ENCODE measurements at places on chromosomes 13 and 19.

- DNase-seq = no peak
Measured at GRCh38 chr19:46408664-46409039, 4.7 kb downstream of the CCDC8 start.

- DNase-seq = no peak
Measured at GRCh38 chr13:31968473-31968872, 63.1 kb upstream of the FRY start.

GRCh38 chr13:71722206-71722605 is 144.8 kb downstream of the DACH1 start:
- no peak for DNase-seq

GRCh38 chr19:41192574-41193429 is at the start of gene CYP2S1:
Gene CYP2S1, plus strand, starts transcription at chr19:41193219. Its CDS starts 46 bp downstream, at chr19:41193265.
- DNase-seq = peak; percentile 58

DNA sequence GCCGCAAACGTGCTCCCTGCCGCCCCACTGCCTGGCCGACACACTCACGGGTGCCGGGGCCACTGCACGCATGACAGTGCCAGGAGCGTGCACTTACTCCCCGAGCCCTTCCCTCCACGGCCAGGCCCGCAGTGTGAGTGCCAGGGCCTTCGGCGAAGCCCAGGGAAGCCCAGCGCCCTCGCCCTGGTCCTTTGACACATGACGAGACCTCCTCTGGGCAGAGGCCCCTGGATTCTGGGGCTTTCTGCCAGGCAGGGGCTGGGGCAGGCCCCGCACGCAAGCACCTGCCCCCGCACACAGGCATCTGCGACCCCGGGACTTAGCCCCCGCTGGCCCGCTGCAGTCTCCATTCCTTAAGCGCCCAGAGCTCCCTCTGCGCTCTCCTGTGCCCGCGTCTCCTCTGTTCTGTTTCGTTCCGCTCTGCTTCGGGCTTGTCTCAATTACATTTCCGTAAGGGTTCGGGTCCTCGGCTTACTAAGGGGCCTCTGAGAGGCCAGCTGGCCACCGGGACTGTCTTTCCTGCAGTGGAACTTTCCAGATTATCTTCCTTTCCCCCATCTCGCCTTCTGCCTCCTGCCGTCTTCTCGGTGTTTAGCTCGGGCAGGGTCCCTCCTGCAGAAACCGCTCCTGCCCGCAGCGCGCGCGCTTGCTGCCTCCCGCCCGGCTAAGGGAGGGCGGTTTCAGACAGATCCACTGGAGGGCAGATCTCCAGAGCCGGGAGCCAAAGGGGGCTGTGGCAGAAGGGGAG is 98.8 kb downstream of the ING1 start:
- DNase-seq = no peak

GRCh38 chr19:32041681-32042292 is 303.6 kb upstream of the ZNF507 start:
- DNase-seq = peak; percentile 64

All from HEK293T (cell line).